Stimulated activated naive CD4-positive, alpha-beta T cell treated with Interleukin-2 at 50 U/mL for 16 hours (primary cell): ENCODE measurements at places on chromosomes 5 and 9.

DNA sequence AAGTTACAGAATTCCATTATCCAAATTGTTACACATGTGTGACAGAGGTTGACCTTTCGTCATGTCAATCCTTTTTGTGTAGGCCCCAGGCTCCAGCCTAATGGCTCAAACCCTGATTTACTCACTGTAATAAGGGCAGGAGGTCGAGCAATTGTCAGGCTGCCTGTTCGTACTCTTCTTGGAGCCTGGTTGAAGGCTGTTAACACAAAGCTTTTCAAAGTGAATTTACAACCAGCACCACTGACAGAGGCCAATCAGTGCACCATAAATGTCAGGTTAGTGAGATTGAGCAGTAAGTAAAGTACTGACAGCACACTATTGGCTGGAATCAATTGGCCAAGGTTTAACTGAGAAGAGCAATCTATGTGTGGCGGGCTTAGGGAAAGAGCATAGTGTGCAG, 16.8 kb downstream of the PRDM6 start:
- no peak for DNase-seq

- no peak for DNase-seq
These were observed 37.3 kb upstream of the UBE2D2 start for GRCh38 chr5:139523635-139524445.

- DNase-seq: no peak
These were observed 69.0 kb downstream of the SHC3 start for GRCh38 chr9:89109666-89110065.

GRCh38 chr9:126157423-126157822, 169.2 kb upstream of the MVB12B start:
- DNase-seq: no peak

DNA sequence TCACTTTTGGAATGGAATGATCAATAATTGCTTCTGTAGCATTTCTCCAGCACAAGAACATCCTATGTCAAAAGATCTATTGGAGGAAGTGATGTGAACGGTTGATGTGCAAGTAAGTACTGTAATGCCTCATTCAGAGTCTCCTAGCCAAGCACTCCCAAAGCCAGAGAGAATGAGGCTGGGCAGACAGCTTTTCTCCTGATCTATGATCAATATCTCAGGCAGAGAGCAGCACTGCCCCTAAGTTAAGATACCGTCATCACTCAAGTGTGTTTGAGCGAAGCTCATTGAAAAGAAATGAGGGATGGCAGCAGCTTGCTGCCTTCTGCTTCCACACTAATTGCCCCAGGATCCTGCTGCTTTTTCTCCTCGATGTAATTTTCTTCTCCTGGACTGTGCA, 324.1 kb upstream of the GRAMD2B start:
- DNase-seq: no peak

GRCh38 chr9:16202914-16203728, 650.3 kb downstream of the CCDC171 start:
- no peak for DNase-seq

DNA sequence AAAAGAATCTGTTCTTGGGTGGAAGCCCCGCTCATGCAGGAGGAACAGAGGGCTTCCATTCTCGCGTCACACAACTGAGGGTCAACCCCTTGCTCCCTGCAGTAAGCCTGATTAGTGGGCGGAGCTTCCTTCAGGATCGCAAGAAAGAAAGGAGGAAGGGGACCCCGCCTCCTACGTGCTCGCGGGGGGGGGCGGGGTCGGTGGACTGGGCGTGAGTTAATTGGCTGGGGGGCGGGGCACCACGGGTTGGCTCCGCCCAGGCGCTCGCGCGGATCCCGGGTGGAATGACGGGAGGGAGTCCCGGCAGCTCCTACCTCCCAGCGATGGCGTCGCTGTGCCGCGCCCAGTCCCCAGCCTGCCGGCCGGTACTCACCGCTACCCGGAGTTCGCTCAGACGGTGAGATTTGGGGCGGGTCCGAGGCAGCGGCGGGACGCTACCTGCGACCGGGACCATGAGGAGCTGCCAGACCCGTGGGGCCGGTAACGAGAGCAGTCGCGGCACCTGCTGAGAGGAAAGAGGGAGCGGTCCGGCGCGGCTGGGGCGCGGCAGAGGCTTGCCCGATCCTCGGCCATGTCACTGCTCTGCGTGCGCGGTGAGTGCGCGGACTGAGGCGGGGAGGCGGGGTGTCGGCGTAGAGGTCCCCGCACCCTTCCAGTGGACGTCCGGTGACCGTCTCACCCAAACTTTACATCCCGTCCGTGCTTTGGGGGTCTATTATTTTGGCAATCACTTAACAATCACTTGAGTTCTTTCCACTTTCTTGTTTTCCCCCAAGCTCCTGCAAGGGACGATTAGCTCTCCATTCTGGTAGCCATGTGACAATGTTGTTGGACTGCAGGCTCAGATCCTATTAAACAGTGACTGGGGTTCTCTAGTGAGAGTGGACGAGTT, at the start of gene UNC13B:
UNC13B (plus strand) TSS at position 297 of the 892 bp plus-strand sequence; CDS start at position 572, 275 bp downstream.
- peak; percentile 61 for DNase-seq

GRCh38 chr5:140221697-140222223, 46.8 kb downstream of the CYSTM1 start:
- DNase-seq: no peak

DNA sequence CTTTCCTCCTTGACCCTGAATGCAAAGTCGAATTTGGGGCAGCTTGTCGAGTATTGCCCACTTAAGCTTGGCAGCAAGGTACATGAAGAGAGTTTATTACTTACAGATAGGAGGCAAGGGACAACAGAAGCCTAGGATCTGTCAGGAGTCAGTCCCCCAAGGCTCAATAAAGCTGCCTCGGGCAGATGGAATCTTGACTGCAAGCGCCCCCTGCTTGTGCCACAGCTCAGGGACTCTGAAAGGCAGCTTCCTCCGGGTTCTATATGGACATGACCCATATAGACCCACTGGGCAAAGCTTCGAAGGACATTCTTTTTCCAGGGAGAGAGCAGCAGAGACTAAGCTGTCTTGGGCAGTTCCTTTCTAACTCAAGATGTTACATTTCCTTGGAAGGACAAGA, 971.5 kb downstream of the EFNA5 start:
- DNase-seq: no peak

- DNase-seq: no peak
These were observed 233.7 kb upstream of the ADRA1B start for GRCh38 chr5:159682623-159683022.

DNA sequence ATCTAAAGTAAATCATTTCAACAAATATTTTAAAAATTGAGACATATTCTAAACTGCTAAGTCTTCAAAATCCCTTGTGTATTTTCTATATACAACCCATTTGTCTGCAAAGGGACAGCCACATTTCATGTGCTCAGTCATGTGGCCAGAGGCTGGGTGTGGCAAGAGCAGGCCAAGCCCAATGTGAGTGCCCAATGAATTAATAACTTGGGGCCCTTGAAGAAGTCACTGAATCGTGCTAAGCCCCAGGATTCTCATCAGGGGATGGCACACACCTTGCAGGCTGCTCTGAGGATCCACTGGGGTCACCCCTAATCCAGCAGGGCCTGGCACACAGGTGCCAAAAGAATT, 78.2 kb upstream of the SMIM23 start:
- no peak for DNase-seq

- DNase-seq: no peak
These were observed 367.6 kb upstream of the CLINT1 start for GRCh38 chr5:158226496-158226895.

GRCh38 chr9:131347376-131348020, 46.4 kb upstream of the PRRC2B start:
- no peak for DNase-seq

- no peak for DNase-seq
These were observed 366.9 kb downstream of the MAN2A1 start for GRCh38 chr5:110056580-110057114.

DNA sequence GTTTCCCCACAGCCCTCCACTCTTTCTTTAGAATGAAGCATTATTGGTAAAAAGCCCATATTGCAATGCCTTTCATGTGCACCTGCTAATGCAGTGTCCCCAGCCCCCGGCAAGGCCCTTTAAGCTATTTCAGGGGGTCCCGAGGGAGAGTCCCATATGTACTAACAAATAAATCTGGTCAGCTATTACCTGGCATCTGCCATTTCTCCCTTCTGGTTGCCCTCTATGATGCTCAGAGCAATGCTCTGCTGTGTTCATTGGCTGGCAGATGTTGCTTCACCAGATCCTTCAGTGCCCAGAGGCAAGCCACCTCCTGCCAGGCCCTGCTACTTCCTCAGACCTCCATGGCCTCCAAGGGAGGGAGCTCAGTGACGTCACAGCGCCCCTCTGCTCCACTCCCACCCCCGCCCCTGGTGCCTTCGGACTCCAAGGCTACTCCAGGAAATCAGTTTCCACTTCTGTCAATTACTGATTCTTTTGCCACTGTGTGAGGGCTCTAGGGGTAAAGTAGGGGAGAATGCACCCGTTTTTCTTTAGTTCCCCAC, 201.1 kb upstream of the GLRA1 start:
- DNase-seq: no peak

DNA sequence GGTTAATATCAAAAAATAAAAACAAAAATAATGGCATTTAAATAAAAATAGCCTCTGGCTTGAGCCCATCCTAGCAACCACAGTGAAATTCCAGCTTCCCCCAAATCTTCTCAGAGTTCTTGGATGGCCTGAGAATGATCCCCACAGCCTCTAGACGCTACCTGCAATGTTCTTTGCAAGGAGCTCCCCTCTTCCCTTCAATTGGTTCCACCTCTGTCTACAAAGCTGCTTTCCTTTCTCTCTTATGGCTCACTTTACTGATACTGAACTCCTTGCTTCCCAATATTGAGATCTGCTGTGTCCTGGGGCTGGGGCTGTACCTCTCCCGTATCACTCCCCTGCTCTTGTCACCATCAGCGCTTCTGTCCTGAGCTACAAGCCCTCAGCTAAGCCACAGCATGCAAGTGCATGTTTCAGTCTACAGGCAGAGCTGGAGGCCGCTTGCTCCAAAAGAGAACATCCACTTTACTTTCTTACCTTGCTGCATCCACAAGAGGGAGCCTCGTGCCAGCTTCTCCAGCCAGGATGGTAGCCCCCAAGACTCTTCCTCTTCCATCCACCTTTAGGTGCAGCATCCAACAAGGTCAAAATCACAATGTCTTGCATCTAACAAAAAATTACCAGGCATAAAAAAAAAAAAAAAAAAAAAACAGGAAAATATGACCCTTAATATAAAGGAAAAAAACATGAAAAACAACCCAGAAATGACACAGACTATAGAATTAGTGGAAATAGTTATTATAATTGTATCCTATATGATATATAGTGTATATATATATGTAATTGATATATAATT, 57.4 kb upstream of the PRSS3 start:
- no peak for DNase-seq

DNA sequence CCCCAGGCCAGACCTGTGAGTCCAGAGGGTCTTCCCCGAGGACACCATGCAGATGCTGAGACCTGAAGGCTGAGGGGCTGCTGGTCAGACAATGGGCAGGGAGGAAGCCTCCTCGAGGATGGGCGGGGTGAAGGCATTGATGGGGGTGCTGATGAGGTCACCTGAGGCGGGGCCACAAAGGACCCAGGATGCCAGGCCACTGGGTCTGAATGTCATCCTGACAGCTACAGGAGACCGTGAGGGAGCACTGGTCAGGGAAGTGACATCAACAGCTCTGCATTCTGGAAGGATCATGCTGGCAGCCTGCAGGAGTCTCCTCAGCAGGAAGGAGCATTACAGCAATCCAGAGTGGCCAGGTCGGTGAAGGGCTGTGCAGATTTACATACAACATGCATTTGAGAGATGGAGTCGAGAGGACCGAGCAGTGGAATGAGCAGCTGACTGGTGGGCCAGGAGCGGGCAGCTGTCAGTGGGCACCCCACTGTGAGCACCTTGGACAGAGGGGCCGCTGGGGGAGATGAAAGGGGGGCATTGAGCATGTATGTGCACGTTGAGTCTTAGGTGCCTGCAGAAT, 77.7 kb upstream of the ADAMTS2 start:
- no peak for DNase-seq
